ENCODE measurements at places on chromosomes 7 and 10.

GRCh38 chr7:82141427-82141826 is 302.1 kb downstream of the CACNA2D1 start:
- no peak for DNase-seq

GRCh38 chr7:69691734-69692133 is 93.5 kb downstream of the AUTS2 start:
- DNase-seq, result no peak

DNA sequence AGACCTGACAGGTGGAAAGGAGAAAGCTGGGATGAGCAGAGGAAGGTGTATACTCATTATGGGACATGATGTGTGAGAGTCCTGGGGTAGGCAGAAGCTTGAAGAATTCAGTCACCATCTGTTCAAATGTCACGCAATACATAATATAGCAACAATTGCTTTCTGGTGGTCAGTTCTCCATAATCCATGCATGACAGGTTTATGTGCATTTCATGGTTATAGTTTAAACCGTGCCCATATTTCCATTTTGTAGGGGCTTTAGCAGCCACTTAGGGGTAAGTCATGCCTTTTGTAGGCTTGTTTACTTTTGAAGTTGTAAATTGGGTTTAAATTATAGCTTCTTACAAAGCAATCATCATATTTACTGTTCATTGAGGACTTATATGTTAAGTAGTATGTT is 158.8 kb downstream of the NXPH1 start:
- DNase-seq, result no peak

GRCh38 chr10:81838950-81839349 is 36.0 kb upstream of the NRG3 start:
- DNase-seq, result no peak

- DNase-seq, result no peak
These were observed 142.8 kb upstream of the MBL2 start for GRCh38 chr10:52915391-52915790.

- no peak for DNase-seq
These were observed 35.3 kb upstream of the CACUL1 start for GRCh38 chr10:118790058-118790457.

DNA sequence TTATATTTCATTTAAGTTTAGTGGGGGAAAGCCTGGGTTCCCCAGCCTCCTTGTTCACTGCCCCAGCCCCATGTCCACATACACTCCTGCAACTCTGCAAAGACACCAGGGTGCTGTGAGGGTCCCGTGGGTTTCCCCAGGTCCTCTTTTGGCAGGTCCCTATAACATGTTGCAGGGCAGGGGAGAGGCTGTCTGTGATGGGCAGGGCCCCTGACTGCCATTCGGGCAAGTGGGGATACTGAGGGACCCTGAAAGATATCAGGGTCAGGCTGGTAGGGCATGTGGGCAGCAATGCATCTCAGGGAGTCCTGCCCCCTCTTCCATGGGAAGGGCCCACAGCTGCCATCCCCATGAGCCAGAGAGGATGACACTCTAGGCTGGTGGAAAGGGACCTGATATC is 28.4 kb downstream of the RASGEF1A start:
- DNase-seq, result no peak

- DNase-seq, result peak; percentile 20
These were observed 5.4 kb downstream of the LOXL4 start for GRCh38 chr10:98262571-98262970.

DNA sequence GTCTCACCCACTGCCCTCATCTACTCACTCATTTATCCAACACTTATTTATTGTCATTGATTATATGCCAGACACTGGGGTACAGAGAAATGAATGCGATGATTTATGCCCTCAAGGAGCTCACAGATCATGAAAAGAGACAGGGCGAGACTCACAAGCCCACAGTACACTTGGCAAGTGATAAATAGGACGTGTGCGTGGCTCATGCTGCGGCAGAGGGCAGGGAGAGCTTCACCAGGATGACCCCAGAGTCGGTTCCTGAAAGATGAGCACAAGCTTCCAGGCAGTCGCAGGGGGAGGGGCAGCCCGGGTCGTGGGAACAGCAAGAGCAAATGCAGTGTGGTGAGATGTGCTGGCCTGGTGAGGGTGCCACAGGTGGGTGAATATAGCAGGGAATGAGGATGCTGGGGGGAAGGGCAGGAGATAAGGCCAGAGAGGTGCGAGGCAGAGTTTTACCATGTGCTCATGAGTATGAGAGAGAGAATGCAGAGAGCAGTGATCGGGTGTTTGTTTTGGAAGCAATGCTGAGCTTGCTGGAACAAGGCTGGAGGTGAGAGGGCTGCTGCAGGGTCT is 70.9 kb downstream of the ATXN7L1 start:
- no peak for DNase-seq

GRCh38 chr10:3495281-3495680 is 289.7 kb downstream of the KLF6 start:
- no peak for DNase-seq

GRCh38 chr10:62978482-62978881 is 154.6 kb upstream of the NRBF2 start:
- DNase-seq, result no peak

DNA sequence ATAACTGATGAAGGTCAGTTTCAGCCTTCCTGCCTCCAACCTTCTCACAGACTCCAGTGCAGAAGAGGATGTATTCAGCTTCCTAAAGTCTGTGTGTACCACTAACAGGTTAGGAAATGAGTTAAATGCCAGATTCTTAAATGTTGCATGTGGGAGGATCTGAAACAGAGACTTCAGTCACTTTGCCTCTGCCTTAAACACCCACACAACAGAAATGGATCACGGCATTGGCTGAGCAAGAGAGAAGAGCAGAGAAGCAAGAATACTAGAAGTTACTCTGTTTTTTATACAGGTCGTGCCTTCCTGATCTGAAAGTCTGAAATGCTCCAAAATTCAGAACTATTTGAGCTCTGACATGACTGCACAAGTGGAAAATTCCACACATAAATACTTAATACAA is 98.9 kb upstream of the ARHGAP21 start:
- no peak for DNase-seq

- no peak for DNase-seq
These were observed 718.9 kb downstream of the CCSER2 start for GRCh38 chr10:85047170-85047834.

DNA sequence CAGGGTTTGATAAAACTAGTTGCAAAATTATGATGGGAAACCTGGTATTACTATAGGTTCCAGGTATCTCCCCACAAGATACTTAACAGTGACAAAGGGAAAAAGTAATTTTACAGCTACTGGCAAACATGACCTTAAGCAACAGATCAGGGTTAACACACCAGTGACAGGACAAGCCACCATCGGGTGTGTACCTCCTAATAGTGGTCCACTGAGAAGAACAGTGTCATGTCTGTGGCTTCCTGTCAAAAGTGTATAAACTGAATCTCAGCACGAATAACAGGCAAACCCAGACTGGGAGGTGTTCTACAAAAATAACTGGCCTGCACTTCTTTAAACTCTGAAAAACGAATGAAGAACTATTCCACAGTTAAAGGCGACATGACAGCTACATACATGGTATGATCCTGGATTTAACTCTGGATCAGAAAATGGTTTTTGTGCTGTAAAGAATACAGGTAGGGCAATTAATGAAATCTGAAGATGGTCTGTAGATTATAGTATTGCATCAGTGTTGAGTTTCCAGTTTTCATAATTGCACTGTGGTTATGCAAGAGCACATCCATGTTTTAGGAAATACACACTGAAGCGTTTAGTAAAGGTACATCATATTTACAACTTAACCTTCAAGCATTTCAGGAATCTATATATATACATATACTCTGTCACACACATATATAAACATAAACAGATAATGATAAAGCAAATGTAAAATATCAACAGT is 32.0 kb upstream of the ARMS2 start:
- no peak for DNase-seq

GRCh38 chr7:83365746-83366145 is 203.1 kb upstream of the PCLO start:
- no peak for DNase-seq

- DNase-seq, result no peak
These were observed 490.8 kb downstream of the TNS3 start for GRCh38 chr7:47091141-47091540.

DNA sequence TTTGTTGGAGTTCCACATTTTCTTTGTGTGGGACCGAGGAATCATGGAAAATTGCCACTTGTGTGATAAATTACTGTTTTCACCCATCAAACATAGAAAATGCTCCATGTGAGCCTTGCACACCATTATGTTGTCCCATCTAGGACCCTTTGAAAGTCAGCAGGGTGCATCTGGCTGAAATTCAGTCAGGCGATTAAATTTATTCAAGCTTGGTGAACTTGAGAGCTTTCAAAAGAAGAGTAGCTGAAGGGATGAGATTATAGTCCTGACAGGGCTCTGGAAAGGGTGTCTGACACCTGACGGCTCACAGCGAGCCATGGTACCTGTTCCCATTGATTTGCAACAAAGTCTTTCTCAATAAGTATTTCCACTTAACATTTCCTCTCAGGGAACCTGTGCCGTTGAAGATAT is 399.7 kb upstream of the ETV1 start:
- peak; percentile 73 for DNase-seq

DNA sequence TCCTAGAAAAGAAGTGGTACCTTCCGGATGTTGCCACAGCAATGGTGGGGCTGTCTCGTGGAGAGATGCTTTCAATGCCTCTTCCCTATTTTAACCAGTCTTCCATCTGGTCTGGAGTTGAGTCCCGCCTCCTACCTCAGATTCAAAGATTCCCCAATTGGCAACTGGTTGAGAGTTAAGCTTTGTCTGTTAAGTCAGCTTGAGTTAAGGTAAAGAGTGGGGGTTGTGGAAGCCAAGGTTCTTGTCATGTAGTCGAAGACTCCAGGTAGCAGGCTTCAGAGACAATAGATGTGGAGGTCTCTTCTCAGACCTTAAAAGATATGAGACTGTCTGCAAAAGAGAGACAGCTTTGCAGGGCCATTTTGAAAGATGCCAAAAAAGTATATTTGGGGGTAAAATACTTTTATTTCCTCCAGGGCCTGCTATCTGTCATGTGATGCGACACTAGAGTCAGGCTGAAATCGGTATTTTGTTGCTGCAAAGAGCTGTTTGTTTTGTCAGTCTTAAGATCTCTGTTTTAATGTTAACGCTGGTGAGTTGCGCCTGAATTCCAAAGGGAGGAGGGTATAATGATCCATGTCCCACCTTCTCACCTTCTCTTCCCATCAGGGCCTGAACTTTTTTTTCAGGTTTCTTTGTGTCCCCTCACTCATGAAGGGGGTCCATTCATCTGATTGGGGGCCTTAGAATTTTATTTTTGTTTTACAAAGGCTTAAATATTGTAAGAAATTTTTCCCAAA is 40.4 kb upstream of the SCIN start:
- no peak for DNase-seq

GRCh38 chr7:21184942-21185652 is 242.8 kb upstream of the SP4 start:
- no peak for DNase-seq

DNA sequence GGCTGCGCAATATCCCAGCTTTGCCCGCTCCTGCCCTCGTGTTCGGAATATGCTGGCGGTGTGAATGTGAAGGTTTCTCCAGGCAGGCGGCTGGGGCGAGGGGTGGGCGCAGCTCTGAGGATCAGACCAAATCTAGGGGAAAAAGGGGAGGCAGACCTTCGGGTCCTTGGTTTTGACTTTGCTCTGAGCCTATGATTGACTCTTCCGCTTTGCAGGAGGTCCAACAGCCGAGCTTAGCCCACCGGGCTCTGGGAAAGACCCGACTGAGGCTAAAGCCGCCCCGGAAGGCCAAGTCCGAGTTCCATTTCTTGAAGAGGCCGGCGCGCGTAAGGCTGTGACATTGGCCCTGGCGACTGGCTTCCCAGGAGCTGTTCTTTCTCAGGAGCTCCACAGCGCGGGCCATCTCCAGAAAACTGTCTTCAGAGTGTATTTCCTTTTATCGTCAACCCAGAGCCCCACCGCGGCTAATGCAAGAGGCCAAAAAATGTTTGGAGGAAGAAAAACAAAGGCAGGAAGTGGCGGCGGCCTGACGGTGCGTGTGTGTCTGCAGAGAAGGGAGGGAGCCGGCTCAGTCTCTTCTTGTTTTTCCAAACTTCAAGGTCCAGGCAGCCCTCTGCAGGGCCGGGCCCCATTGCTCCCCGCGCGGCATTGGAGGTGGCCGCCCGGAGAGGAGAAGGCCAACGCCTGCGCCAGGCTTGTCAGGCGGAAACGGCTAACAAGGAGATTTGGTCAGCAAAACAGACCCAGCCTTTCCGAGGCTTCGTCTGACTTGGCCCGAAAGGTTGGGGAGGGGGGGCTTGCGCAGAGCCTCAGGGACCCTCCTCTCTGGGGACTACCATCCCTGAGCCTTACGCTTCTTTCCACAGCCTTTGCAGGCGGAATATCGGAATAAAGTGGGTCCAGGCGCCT is 3.6 kb upstream of the HOXA11 start:
- DNase-seq, result no peak

DNA sequence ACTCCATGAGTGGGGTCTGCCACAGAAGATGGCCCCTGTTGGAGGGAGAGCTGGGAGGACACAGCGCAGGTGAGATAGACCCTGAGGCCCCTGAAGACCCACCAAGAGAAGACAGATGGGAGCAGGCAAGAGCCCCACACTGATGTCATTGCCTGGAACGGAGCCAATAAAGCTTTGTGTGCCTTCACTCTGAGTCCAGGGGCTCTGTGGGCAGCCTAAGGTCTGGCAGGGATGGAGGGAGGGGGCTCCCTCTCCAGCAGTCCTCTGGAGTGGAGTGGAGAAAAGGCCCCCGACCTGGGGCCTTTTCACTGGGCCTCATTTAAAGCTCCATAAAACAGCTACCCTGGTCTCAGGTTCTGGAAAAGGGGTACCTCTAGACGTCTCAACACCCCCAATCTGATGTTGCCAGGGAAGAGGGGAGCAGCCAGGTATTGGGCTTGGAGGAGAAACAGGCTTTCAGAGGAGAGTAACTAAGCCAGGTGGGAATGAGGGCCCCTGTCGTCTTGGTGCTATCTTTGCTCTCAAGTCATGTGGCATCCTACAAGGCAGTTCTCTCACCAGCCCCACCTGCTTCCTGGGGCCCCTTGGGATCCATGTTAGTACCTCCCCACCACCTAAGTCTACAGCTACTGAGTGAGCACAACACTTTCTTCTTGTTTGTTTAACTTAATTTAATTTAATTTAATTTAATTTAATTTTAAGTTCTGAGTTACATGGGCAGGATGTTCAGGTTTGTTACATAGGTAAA is 1.4 kb downstream of the C10orf62 start:
- no peak for DNase-seq

DNA sequence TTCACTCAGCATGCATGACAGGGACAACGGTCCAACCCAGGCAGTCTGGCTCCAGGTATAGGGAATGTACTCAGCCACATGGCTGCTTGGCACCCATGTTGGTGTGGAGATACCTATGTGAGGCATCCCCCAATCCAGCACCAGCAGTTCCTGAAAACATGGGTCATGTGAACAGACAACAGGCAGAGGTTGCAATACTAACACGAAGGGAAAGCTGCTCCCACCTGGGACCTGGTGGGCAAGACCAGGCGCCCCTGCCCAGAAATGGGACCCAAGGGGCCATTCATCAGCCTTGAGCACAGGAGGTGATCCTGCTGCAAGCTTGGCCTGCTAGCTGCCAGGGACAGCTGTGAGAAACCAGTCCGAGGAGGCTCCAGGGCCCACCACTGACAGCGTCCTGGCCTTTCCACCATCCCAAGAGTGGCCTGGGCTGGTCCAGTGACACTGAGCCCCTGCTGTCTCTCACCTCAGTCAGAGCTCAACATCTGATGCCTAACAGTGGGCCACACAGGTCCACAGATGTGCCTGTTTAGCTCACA is 142.3 kb downstream of the ARHGAP22 start:
- DNase-seq, result no peak

GRCh38 chr7:30476459-30477145 is 2.0 kb downstream of the NOD1 start:
- peak; percentile 92 for DNase-seq
